Vagina (tissue), 2 donors: ENCODE measurements at places on chromosomes 6 and 20.
A peak's percentile ranks its signal among the peaks of the same experiment; 100 is the strongest.

- no peak for DNase-seq
Measured at GRCh38 chr6:142416179-142416578, 114.4 kb downstream of the ADGRG6 start.

- no peak for DNase-seq
Measured at GRCh38 chr20:7841971-7842310, 98.3 kb downstream of the HAO1 start.

GRCh38 chr6:37481711-37482605, 17.7 kb downstream of the CCDC167 start:
- no peak for DNase-seq

DNA sequence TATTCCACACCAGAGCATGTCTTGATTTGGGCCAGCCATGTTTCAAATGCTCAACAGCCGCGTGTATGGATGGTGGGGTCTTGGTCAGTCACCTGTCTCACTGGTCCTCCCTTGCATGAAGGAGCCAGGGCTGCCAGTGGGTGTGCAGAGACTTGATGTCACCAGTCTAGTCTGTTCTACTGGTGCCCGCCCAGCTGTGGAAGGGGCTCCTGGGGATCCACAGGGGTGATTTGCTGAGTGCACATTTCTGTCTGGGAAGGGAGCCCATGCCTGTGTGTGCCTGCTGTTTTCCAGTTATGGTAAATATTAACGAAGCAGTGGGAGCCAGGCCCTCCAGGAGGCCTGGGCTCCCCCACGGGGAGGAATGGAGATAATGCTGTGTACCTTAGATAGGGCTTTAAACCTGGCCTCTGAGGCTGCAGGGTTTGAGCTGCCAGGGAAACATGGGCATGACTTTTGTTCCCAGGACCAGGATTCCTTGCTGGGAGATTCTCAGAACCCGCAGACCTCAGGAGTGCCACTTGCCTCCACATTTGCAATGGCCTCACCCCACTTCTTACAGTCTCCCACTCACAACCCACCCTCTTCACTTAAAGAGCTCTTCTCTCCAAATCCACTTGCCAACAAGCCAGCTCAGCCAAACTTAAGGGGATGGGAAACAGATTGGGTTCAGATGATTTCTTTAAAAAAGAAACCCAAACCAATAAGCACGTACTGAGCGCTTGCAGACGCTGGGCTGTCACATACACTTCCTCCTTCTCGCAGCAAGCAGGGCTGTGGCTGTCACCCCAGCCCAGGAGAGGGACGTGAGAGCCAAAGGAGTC, 54.1 kb downstream of the VEGFA start:
- DNase-seq: no peak

GRCh38 chr6:20875369-20875963, 341.2 kb downstream of the CDKAL1 start:
- DNase-seq: no peak

- DNase-seq: peak; percentile 79
Measured at GRCh38 chr6:157283900-157284737, 39.2 kb downstream of the TMEM242 start.

DNA sequence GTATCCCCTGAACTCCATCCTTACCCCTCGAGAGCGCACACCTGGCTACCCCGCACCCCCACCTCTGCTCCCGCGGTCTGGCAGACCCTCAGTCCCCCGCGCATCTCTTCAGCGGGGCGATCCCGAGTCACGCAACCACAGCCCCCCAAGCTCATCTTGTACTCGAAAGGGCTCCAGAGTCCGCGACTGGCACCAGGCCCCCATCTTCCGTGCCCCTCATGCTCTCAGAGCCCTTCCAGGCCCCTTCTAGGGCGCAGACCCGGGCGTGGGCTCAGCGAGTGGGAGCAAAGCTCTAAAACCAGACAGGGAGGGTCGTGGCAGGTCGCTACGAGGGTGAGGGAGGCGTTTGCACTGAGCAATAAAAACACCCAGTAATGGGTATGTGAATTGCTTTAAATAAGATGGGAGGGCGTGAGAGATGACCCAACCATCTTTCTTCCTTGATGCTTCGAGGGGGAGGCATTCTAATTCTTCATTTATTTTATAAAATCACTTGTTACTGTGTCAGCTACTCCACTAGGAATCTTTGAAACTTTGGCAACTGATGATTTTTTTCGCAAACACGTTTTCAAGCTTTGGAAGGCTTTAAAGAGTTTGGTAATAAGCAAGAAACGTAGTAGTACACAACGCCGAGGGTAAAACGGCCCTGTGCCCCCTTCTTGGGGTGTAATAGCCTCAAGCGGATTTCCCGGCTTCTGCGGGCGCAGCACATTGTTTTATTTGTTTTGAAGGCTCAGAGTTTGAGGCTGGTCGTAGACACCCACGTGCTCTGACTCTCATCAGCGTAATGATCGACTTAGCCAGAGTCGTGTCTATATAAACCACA, 42.6 kb upstream of the SUPT3H start:
- no peak for DNase-seq

- DNase-seq: no peak
Measured at GRCh38 chr6:52155791-52156576, 30.2 kb upstream of the IL17A start.

DNA sequence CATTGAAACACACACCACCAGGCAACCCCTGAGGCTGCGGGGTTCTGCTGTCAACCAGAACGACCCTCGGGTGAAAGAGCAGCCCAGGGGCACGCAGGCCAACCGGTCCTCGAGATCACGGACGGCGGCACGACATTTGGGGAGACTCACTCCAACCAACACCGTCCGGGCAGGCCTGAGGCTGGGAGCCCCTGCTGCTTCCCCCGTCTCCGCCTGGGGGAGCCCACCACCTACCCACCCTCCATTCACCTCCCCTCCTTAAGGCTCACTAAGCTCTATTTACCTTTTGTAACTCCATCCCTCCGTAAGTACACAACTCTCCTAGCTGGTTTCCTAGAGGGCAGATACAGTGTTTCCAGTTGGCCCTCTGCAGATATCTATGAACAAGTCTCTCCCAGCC, 971.3 kb upstream of the DEFB115 start:
- DNase-seq: no peak

DNA sequence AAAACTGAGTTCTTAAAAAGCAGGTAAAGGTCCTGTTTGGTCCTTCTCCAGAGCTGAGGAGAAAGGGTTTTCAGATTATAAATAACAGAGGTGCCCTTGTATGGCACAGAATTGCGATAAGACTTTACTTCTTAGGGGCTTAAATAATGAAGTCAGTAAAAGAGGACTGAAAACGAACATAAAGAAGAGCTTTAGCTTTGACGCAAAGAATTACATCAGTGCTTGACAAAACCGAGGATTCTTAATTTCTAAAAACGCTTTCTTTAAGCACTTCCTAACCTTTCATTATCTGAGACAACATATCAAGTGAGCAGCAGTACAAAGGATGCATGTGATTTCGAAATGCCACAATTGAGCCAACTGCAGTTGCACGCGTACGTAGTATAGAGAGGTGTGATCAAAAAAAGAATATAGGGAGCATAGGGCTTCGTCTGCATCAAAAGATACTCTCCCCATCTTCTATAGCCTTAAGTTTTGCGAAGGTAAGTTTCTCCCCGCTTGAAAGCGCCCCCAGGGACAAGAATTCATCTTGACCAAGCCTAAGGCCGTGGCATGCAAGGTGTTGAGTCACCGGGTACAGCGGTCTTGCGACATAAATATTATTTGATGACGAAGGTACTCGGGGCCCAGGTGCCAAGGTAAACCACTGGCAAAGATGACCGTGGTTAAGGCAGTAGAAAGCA, 778 bp upstream of the LOC128125822 start:
- DNase-seq: no peak

- DNase-seq: peak; percentile 6
Measured at GRCh38 chr6:29516108-29516507, 28.4 kb upstream of the MAS1L start.

DNA sequence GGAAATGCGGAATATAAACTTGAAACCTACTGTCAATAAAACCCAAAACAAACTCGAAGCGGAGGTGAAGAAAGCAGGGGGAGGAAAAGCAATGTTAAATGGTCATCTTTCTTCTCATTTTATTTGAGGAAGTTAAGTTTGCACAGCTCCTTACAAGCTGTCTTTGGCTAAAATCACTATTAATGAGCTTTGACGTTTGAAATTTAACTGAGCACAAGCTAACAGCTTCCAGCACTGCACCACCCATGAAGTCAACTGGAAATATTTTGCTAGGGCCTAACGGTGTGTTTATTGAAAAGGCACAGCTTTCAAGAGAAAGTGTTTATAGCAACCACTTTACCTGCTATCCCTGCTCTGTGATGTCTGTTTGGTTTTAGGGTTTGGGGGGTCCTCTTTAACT, 103.8 kb downstream of the PKHD1 start:
- DNase-seq: no peak

DNA sequence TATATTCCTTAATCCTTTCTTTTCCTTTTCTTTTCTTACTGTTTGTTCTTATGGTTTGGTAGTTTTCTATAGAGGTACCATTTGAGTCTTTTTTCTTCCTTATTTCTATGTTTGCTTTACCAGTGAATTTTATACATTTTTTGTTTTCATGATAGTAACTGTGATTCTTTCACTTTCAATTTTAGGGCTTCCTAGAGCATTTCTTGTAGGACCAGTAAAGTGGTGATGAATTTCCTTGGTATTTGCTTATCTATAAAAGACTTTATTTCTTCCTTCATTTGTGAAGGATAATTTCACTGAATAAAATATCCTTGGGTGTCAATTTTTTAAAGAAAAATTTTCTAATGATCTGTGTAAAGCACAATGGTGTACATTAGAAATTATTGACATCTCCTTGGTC, 637.4 kb downstream of the CD109 start:
- DNase-seq: no peak

DNA sequence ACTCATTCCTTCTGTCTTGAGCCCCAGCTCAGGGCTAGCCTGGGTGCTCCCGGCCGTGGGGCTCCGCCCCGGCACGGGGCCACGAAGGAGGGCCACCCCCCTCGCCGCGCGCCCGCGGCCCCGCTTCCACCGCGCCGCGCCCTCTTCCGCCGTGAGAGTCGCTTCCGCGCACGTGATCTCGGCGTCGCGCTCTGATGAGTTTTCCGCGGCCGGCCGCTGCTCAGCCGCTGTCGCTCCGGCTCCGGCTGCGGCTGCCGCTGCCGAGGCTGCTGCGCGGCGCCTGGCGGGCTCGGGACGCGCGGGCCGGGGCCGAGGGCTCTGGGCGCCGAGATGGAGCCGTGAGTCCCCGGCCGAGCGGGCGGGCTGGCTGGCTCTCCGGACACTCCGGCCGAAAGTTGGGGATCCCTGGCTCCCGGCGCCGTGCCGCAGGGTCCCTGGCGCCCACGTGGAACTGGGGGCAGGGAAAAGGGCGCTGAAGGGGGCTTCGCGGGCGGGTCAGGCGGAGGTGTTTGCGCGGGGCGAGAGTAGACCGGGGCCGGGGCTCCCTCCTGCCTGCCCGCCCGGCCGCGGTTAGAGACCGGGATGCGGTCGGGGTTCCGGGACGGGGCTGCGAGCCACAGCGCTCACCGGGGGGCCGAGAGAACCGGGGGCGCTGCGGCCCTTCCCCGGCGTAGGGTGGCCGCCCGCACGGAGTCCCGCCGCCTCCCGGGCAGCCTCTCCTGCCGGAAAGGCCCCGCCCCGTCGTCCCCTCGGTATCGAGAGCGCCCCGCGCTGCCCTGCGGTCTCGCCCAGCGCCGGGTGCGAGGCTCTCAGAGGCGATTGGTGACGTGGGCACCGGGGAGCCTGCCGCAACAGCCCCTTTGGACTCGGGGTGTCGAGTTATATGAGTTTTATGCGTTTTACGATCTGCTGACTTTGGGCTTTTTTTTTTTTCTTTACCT, at the start of gene TMEM181:
TMEM181 (plus strand) TSS at position 197 of the 941 bp plus-strand sequence; CDS start at position 331, 134 bp downstream.
- no peak for DNase-seq

DNA sequence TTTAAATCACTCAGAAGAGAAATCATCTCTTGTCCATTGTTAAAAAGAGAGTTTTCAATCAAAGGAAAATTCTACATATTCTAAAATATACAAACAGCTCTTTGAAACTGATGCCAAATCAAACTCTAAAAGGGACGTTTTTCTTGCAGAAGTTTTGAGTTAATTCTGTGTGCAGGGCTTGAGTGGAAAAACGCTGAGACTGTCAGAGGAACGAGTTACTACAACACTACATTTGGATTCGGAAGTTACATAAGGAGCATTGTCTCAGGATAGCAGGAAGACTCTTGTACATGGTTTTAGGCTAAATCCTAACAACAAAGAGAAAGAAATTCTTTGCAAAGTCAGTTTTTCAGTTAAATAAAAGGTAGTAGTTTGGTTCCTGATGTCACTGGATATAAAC, 155.7 kb upstream of the SUPT3H start:
- DNase-seq: no peak

DNA sequence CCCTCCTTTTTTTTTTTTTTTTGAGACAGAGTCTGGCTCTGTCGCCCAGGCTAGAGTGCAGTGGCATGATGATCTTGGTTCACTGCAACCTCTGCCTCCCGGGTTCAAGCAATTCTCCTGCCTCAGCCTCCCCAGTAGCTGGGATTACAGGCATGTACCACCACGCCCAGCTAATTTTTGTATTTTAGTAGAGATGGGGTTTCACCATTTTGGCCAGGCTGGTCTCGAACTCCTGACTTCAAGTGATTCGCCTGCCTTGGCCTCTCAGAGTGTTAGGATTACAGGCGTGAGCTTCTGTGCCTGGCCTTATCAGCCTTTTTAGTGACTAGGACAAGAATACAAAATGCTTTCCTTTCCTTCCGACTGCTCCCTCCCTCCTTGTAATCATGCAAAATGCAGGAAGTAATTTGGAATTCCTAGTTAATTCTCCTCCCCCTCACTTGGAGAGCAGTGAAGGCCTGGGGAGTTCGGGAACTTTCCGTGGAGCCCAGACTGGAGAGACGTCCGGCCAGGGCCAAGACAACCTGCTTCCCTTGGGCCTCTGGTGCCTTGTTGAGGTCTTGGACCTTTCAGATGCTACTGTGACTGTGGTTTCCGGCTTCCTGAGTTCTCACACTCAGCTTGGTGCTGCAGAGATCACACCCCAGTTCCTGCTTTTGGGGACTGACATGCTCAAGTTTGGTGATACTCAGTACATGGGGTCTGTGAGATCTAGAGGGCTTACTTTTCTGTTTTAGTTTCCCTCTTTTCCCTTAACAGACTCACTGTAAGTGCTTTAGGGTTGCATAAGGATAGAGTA, 3.9 kb upstream of the PHF20 start:
- DNase-seq: peak; percentile 91

DNA sequence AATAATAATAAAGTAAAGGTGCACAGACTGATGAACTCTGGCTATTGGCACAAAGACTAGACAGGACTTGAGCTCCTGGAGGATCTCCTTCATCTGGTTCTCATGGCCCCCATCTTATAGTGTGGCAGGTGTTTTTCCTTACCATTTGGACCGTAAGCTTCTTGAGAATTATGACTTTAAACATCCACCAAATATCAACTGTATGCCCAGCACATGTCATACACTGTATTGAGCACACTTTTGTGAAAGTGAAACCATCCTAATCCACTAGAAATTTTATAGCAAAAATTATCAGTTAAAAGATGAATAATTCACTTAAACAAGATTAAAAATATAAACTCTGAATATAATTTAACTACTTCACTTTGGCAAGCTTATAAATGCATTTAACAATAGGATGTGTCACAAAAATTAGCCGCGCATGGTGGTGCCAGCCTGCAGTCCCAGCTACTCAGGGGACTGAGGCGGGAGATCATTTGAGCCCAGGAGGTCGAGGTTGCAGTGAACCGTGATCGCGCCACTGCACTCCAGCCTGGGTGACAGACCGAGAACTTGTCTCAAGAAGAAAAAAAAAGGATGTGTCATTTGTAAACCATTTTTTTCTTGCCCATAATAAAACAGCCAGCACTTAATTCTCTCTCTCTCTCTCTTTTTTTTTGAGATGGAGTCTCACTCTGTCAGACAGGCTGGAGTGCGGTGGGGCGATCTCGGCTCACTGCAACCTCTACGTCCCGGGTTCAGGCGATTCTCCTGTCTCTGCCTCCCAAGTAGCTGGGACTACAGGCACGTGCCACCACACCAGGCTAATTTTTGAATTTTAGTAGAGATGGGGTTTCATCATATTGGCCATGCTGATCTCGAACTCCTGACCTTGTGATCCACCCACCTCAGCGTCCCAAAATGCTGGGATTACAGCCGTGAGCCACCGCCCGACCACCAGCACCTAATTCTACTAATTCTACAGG, 9.1 kb downstream of the HIVEP2 start:
- no peak for DNase-seq
